ENCODE measurements at places on chromosomes 1 and 21.

GRCh38 chr1:235650341-235651169, 971 bp upstream of the GNG4 start:
- no peak for DNase-seq

DNA sequence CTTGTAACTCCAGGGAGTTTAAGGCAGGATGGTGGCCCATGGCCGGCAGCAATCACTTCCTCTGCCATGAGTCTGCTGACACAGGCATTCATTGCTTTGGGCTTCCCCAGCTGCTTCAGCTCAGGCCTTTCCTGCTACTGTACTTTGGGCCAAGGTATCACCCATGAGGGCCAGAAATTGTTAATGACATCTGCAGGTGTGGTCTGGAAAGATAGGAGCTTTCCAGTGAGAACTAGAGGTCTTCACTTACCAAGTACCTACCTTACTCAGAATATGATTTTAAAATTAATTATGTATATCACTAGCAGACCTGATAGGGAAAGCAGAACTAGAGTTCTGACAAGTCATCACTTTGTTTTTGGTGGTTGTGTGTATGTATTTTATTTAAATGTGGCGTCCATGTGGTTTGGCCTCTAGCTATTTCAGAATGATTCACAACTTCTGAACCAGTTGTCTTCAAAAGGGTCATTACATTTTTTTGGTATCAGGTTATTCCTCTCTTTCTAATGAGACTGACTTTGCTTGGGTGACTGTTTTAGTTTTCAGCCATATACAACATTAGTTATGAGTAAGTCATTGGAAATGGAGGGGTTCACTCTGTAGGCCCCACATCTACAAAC, 2.7 kb downstream of the RGL1 start:
- no peak for DNase-seq

GRCh38 chr1:59703918-59704378, 110.8 kb upstream of the HOOK1 start:
- DNase-seq: no peak

- DNase-seq: no peak
These were observed 24.4 kb downstream of the FOXO6 start for GRCh38 chr1:41385398-41386195.

- DNase-seq: no peak
These were observed 1.2 kb downstream of the CD160 start for GRCh38 chr1:145720556-145720877.

DNA sequence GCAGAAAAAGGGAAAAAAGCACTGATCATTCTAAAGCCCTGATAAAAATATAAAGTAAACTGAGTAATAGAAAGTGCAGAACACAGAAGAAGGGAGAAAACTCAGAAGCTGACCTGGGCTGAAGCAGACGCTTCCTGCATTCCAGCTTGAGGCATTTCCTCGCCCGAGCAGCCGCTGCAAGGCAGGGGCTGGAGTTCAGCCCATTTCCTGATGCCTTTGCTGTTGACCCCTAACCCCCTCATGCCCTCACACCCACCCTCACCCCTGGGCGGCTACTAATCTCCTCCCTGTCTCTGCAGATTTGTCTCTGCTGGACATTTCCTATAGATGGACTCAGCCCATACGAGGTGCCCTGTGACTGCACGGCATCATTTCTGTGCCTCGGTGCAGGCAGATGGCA, 227.8 kb downstream of the NPHP4 start:
- DNase-seq: no peak

- DNase-seq: peak; percentile 78
These were observed 457 bp downstream of the VAV3 start for GRCh38 chr1:107964336-107965109.

DNA sequence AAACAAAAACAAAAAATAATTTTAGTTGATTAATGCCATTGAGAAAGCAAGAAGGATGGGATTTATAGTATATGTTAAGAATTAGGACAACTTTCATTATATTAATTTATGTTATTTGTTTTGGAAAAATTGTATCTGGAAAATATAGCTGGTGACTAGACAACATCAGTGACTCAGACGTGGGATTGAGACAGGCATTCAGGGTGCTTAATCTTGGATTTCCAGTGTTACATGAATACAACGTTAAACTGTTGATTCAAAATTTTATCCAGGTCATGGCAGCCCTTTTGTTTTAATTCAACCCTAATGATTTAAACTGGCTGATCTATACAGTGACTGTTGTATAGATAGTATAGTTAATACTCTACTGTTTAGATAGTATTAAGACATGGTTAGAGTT, 827.1 kb upstream of the B3GALT2 start:
- no peak for DNase-seq

DNA sequence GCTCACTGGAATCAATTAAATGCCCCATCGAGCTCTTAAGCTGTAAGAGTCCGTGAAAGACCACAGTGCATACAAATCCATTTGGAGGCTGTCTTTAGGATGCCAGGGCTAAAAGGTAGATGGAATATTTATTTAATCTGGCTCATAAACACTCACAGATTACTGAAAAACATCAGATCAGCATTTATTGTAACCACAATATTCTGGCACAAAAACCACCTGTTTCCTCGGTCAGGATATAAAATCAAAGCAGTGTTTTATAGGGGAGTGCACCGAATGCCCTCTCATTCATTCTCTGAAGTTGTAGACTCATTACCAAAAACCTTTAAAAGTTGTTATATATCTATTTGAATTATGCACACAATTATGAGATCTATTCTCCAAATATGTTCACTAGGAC, 500.9 kb downstream of the NEGR1 start:
- no peak for DNase-seq

DNA sequence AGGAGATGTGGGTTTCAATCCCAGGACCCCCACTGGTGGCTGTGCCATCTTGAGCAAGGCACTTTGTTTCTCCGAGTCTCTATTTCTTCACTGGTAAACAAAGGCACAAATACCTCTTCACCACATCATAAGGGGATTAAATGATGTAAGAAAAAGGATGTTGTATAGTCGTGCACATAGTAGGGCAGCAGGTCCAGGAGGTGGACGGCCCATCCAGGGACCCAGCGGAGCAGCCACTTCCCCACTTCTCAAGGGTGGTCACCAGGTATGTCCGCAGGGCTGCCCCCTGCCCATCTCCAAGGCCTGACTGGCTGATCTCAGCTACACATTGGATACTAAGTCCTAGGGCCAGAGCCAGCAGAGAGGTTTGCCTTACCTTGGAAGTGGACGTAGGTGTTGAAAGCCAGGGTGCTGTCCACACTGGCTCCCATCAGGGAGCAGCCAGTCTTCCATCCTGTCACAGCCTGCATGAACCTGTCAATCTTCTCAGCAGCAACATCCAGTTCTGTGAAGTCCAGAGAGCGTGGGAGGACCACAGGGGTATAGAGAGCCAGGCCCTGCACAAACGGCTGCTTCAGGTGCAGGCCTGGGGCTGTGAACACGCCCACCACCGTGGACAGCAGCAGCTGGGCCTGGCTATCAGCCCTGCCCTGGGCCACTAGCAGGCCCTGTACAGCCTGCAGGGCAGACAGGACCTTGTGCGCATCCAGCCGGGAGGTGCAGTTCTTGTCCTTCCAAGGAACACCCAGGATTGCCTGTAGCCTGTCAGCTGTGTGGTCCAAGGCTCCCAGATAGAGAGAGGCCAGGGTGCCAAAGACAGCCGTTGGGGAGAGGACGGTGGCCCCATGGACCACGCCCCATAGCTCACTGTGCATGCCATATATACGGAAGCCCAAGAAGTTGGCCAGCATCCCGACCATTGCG, 4.0 kb downstream of the AGT start:
- no peak for DNase-seq

DNA sequence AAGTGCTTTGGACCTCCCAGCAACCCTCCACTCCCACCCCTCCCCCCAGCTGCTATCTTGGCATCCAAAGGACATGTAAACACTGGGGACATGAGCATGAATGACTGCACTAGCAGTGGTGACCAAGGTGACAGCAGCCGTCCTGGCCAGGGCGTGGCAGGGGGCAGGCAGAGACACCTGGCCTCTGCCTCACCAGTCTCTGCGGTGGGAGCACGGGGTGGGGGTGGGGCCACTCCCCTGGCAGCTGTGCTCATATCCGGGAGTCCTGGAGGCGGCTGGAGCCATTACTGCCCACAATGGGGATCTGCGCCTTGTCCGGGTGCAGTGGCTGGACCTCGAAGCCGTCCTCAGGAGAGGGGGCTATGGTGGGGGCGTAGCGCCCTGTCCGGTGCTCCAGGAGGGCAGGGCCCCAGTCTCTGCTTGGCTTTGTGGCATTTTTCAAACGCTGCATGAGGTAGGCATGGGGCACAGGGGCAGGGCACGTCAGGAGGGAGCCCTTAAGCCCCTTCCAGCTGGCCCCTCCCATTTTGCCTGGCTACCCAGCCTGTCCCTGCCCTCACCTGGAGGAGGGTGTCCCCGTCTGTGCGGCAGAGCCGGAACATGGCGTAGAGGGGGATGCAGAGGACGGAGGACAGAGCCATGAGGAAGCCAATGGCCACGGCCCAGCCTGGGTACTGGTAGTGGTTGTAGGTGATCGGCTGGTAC, 6.0 kb downstream of the CCDC24 start:
- peak; percentile 79 for DNase-seq
